ENCODE measurements at places on chromosomes 4 and X.

DNA sequence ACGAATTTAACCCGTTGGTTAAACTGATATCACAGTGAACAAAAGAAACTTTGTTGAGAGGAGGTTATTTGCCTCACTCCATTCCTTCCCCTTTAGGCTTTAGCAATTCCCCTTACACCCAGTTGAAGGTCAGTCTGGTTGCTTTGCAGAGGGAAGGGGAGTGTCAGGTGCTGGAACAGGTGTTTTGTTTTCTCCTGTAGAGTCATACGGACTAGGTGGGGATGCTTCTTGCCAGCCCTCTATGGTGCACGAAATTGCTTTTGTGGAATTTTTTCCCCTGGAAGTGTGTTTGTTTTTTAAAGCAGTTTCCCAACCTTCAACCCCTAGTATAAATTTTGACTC is 33.1 kb downstream of the DLG3 start:
- no peak for DNase-seq

- no peak for DNase-seq
Measured at GRCh38 chr4:120801137-120801758, 121.3 kb downstream of the PRDM5 start.

- DNase-seq = no peak
Measured at GRCh38 chr4:5524446-5525299, 183.7 kb downstream of the EVC2 start.

- no peak for DNase-seq
Measured at GRCh38 chr4:7760706-7761105, 179.0 kb downstream of the AFAP1 start.

DNA sequence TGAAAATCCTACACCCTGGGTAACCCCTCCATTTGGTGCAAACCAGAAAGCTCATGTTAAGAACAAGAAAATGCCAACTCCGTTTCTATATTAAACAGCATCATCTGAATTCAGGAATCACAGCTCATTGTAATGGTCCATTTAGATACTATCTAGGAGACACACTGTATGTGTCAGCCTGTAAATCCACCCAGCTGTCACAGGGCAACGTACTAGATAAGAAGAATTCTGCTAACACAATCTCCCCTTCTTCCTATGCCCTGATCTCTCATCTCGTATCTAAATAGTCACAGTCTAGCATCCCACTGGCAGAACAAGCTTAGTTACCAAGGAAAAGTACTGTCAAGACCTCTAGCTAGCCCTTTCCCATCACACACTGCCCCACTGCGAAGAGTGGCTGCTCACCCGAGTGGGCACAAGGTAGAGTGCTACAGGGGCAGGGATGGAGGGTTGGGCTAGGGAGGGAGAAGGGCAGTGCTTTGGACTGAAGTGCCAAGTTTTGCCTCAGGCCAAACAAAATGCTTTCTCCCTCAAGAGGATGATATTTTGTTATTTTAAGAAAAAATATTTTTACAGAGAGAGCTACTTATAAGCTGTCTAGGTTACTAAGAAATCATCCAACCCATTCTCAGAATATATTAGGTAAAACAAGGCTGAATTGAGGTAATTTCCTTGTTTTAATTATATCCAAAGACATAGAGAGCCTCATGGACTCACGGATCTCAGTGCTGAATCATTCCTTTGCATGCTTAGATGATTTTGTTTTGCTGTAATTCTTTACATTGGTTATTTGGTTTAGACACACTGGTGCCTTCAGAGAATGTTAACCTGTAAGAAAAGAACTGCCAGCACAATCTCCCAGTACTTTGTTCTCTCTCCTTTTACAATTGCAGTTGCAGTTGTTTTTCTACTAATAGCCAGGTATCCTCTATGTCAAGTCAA is 196.6 kb downstream of the PRDM5 start:
- no peak for DNase-seq

GRCh38 chr4:1305781-1306455 is 16.2 kb downstream of the MAEA start:
- DNase-seq = no peak

- peak; percentile 18 for DNase-seq
Measured at GRCh38 chrX:30713061-30713525, 59.9 kb downstream of the GK start.

DNA sequence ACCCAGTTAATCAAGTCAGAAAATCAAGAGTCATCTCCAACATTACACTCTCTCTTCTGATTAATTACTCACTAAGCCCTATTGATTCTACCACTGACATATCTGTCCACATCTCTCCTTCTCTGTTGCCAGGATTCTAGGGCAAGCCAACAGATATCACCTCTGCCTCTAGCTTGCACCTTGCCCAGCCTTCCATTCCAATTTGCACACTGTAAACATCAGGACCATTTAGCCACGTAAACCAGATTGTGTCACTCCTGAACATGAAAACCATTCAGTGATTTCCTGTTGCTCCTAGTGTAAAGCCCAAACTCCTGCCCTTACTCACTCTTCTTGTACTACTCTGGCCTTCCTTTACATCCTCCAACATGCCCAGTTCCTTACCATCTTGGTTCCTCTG is 68.0 kb upstream of the PLS3 start:
- DNase-seq = no peak

DNA sequence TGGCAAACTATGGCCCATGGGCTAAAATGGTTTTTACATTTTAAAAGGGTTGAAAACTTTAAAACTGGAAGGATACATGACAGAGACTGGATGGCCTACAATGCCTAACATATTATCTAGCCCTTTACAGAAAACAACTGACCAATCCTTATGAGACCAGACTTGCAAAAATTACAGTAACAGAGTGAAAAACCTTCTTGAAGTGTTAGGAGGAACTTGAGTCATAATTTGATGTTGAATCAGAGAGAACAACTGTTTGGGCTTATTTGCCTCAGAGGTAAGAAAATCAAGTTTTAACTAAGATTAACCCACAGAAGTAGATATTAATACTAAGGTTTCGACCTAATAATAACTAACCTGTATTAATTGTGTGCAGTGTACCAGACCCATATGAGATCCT is 12.4 kb upstream of the NAP1L5 start:
- no peak for DNase-seq

DNA sequence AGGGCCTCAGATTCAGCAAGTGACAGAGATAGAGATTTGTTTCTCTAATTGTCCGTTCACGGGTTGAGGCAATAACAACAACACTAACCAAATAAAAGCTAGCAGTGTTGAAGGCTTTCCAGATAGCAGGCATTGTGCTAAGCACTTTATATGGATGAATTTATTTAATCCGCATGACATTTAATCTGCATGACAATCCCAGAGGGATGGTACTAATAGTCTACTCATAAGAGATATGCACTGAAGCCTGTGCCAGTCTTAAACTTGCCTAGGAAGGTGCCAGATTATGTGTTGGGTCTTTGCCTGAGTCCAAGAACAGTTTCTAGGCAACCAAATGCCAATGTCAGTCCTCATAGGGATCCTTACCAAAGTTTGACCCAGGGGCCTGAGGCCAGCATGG is 37.7 kb upstream of the FAT1 start:
- no peak for DNase-seq

DNA sequence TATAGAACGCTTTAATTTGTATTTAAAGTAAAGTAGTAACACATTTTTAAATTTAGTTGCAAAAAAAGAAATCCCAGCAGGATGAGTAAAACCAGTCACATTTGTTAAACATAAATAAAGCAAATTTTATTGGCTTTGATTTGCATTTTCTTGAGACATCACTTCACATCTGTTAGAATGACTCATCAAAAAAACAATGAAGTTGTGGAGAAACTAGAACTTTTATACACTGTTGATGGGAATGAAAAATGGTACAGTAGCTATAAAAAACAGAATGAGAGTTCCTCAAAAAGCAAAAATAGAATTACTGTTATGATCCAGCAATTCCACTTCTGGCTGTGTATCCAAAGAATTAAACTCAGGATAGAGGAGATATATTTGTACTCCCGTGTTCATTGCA is 454.0 kb upstream of the KLHL4 start:
- DNase-seq = no peak

- DNase-seq = no peak
Measured at GRCh38 chr4:6777636-6778281, 4.8 kb upstream of the KIAA0232 start.

- DNase-seq = no peak
Measured at GRCh38 chrX:110504947-110505346, 146.3 kb downstream of the RTL9 start.

DNA sequence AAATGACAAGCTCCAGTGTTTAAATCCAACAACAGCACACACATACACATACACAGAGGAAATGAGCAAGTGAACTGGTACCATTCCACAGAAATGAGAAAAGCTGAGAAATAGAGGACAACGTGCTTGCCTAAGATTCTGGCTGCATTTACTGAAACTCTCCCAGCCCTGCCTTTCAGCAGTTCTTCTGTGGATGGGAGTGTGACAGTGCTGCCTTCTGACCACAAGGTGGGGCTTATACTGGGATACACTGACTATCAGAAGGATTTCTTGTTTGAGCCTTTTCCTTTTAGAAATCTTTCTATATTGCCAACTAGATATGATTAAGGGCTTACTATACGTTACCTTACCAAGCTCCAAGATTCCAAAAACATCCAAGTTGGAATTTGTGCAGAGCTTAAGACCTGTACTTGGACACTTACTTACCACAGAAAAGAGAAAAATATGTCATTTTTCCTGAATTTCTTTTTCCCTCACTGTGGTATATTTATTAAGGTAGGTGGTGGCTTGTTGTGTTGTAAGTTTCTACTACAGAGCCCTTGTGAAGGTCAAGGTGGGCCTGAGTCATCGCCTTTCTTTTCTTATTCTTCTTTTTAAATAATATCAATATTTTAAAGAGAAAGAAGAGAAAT is 10.7 kb upstream of the CXCL8 start:
- DNase-seq = peak; percentile 43

GRCh38 chr4:7654550-7655445 is 220.1 kb upstream of the PSAPL1 start:
- no peak for DNase-seq

- peak; percentile 67 for DNase-seq
Measured at GRCh38 chrX:10633722-10634121, 13.3 kb upstream of the MID1 start.

GRCh38 chrX:80016182-80016581 is 1.6 kb downstream of the TBX22 start:
- DNase-seq = no peak

GRCh38 chrX:100379388-100379986 is 30.6 kb downstream of the PCDH19 start:
- peak; percentile 2 for DNase-seq

DNA sequence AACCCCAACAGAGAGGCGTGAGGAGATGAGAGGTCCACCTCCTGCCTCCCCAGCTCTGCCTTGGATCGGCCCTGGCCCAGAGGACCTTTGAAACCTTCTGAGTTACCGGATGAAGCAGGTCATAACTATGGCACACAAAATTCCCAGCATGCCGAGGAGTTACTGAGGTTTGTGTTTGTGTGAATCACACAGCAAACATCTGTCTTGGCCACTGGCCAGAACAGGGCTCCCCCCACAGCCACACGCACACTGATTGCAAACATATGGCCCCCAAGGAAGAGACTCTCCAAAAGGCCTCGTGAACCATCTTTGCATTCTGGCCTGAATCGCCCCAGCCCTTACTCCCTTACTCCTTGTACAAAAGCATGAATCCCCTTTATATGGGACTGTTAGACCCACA is 18.9 kb downstream of the RPS4X start:
- DNase-seq = peak; percentile 66

- no peak for DNase-seq
Measured at GRCh38 chr4:81792521-81792920, 320.8 kb upstream of the RASGEF1B start.

GRCh38 chr4:182155806-182156205 is 87.4 kb upstream of the TENM3 start:
- DNase-seq = no peak

- DNase-seq = no peak
Measured at GRCh38 chr4:100169491-100170485, 20.5 kb downstream of the DDIT4L start.

GRCh38 chr4:129261584-129261983 is 165.6 kb downstream of the C4orf33 start:
- DNase-seq = no peak

DNA sequence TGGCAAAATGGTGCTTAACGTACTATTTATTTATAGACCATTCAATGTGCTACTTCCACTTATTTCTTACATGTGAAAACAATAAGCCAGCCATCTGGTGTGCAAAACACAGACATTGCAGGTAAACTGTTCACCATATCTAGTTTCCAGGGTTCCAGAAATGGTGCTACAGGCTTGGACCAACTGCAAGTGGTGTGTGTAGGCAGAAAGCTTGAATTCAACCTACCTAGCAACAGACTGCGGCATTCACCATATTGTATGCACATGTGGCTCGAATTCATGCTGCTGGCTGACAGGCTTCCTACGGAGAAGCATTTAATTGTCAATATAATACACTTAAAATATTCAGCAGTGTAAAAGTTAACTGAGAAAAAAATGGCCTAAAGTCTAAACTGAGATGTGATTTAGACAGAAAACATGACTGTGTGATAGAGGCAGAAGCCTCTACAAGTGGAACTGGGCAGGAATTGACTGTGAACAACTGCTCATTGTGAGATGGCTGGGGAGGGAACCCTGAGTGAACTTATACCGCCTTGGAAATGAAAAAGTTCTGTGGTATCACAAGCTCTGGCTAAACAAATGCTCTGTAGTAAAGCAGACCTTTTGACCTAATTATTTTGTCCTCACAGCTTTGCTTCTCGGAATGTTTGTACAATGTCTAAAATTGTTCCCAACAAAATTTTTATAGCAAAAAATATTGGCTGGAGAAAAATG is 434.7 kb downstream of the GRIA2 start:
- DNase-seq = no peak

DNA sequence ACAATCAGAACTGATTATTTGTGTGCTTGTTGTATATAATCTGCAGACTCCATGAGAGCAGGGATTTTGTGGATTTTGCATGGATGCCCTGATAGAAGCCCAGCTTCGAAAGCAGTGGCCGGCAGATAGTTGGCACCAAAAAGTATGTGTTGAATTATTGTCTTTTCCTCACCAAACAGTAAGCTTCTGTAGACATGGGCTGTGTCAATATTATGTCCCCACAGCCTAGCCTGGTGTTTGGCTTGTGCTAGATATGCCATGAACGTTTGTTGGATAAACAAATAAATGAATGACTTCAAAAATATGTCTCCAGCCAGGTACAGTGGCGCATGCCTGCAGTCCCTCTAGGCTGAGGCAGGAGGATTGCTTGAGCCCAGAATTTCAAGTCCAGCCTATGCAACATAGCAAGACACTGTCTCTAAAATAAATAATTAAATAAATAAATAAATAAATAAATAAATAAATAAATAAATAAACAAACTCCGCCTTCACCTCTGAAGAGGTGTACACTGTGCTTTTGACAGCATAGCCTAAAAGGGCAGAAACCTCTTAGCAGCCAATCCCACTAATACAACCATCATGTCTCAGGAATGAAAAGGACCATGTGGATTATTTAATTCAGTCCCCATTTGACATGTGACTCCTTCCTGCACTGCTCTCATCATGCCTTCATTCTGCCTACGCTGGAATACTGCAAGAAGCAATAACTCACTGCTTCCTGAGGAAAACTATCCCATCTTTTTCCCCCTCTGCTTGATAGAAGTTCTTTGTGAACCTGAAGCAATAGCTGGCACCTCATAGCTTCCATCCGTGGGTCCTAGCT is 335.2 kb downstream of the FBXW7 start:
- DNase-seq = no peak

- peak; percentile 40 for DNase-seq
Measured at GRCh38 chr4:182143822-182144625, 99.2 kb upstream of the TENM3 start.

- no peak for DNase-seq
Measured at GRCh38 chr4:96708766-96709165, 868.9 kb downstream of the PDHA2 start.

GRCh38 chr4:25727711-25728493 is 72.3 kb downstream of the SLC34A2 start:
- DNase-seq = no peak

- no peak for DNase-seq
Measured at GRCh38 chr4:126697748-126698147, 935.0 kb upstream of the INTU start.
